ENCODE measurements at places on chromosomes 12 and 14. TPM values are rescaled to one million over a fixed set of nuclear protein-coding genes. Genes with fewer than 3 reads are reported as not detected.

GRCh38 chr12:49843876-49844437, 1.1 kb upstream of the BCDIN3D start:
- DNase-seq = no peak

GRCh38 chr14:89212386-89213235, 204.4 kb downstream of the FOXN3 start:
- no peak for DNase-seq

GRCh38 chr12:41339784-41340183, 151.7 kb downstream of the PDZRN4 start:
- no peak for DNase-seq

DNA sequence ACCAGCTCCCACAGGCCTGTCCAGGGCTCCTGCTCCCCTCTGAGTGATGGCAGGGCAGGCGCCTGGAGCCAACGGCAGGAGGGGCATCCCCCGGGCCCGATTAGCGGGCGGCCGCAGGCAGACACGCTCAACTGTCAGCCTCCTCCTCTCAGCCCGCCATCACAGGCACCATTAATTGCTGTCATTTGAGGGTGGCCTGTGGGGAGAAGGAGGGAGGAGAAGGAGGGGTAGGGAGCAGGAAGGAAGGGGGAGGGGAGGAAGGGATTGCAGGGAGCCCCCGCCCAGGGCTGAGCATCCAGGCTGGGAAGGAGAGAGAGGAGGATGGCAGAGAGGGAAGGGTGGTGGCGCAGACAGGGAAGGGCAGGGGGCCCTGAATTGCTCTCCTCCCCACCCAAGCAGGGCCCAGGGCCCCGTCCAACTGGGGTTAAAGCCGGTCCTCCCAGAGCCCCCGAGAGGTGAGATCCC, 36.1 kb downstream of the NCOR2 start:
- no peak for DNase-seq

GRCh38 chr14:25658988-25659387, 609.0 kb upstream of the STXBP6 start:
- DNase-seq = no peak

DNA sequence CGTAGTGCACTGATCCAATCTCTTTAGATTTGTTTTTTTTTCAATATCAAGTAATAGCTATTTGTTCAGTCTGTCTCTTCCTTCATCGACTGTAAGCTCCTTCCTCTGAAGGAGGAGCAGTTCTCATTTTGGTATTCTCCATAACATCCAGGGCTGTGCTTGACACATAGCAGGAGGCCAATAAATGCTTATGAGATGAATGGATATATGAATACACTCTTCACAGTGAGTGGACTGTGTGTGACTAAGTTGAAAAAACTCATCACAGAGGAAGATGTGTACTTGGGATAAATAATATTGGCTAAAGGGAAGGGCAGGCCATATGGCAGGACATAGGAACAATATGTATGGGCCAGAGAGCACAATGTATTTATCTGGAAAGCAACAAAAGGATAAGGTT, 205.3 kb upstream of the PRICKLE1 start:
- no peak for DNase-seq

- no peak for DNase-seq
These were observed 145.4 kb downstream of the TPH2 start for GRCh38 chr12:72084061-72084460.

Gene GLIPR1L1
- total RNA-seq = not detected

Gene ESPL1
- total RNA-seq = 12.3 TPM

Gene ITGA5
- total RNA-seq = 31.2 TPM

All from NCI-H460 (cell line).